ENCODE measurements at places on chromosomes 2 and 18. TPM values are rescaled to one million over a fixed set of nuclear protein-coding genes. Genes with fewer than 3 reads are reported as not detected.

Gene LCLAT1
- polyA plus RNA-seq: 25.2 TPM

Gene CAVIN2
- polyA plus RNA-seq: 22.0 TPM

Gene SLC14A1
- polyA plus RNA-seq: 80.5 TPM

Gene TEKT4
- polyA plus RNA-seq: not detected

Gene CYTIP
- not detected for polyA plus RNA-seq

Gene TFPI
- 91.2 TPM for polyA plus RNA-seq

Gene CCDC141
- polyA plus RNA-seq: not detected

Gene RAMP1
- polyA plus RNA-seq: 47.7 TPM

Gene LYPD6B
- polyA plus RNA-seq: 0.21 TPM

Gene TRIM43
- polyA plus RNA-seq: not detected

- no peak for DNase-seq
Observed at GRCh38 chr2:64862623-64863022, 126.6 kb upstream of the SLC1A4 start.

DNA sequence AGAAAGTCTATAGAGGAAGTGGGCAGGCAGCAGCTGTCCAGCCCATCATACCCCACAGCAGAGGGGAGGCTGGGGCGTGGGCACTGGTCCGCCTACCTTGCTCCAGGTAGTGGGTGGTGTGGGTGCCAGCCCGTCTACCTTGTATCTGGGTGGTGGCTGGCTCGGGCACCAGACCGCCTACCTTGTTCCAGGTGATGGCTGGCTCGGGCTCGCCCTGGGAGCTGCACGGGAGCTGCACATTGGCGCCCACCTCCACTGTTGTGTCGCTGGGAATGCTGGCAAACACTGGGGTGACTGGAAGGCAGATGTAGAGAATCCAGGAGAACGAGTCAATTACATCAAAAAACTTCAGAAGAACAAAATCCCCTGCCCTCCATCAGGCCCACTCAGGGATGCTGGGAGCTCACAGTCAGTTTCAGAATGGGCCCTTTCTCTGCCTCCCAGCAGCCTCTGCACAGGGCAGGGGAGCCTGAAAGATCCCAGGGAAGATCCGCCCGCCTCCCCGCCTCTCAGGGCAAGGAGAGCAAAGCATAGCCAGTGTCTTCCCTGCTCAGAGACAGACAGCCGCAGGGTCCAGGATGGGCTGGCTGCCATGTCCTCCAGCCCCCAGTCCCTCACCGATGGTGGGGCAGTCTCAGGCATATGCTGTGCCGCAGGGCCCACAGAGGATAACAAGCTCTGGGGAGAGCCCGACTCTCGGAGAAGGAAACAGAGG is 82.3 kb downstream of the PXDN start:
- no peak for DNase-seq

DNA sequence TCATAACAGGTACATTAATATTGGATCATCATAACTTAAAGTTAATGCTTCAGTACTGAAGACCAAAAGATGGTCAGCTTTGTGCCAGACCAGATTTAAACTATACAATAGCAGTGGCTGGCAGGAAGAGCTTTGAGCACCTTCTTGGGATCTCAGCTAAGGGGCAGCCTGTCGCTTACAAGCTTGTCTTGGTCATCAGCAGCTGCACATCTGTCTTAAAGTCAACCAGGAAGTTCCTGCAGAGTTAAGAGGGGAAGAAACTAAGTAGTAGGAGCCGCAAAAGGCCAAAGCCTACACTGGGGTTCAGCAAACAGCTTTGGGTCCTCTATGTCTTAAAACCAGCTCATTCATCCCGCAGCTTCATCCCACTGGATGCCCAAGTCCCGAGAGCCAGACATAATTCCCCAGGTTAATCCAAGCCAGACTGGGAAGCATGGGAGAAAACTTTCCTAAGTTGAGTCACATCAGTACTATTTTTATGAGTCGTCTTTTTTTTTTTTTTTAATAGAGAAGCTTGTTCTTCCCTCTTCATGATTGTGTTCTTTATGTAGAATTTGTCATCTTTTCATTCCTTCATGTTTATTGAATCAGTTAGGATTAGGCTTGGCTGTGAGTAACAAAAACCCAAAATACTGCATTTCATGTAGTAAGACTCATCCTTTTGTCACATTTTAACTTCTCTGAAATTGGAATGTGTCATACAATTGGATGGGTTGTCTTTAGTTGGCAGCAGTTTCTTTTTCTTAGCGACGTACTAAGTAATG is 59.3 kb downstream of the SERTAD2 start:
- DNase-seq: no peak

DNA sequence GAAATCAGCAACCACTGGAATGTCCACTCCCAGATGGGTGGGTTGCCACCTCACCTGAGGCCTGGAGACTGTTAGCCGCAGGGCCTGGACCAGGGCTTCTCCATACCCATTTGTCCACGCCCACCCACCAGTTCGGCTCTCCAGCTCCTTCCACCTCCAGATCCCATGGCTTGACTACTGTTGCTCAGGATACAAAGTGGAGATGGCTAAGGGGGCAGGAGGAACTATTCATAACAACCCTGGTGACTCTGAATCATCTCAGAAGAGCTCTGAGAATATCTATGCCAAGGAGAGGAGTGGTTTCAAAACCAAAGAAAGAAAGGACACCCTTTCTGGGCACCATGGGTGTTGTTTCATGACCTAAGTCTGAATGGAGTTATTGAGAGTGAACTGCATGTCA is 145.8 kb downstream of the LAMA3 start:
- no peak for DNase-seq

DNA sequence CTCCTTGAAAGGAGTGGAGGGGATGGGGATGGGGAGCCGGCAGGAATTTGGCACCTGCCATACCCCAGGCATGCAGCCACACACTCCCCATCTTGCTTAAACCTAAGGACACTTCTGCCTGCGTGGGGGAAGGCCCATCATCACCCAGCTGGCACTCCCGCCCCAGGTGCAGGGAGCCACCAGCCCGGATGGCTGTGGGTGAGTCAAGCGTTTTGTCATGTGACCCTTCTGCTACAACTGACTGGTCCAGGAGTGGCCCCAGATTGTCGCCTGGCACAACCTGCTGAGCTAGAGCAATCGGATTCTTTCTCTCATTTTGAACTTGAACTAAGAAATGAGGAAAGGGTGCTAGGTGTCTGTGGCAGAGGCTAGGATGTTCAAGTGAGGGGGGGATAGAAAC is 61.3 kb downstream of the TSN start:
- no peak for DNase-seq

DNA sequence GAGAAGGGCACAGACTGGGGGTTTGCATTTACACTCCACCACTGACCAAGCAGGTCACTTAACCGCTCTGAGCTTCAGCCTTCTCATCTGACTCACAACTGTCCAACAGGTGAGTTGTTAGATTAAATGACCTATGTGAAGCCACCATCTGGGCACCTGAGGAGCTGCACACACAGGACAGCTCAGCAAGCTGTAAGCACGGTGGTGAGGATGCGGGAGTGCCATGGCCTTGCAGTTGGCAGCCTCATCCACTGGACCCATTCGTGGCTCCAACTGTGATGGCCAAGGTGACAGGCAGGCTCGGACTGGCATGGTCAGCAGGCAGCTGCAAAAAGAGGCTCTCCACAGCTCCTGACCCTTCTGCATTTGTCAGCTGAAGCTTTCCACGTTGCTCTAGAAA is 23.3 kb upstream of the AMMECR1L start:
- DNase-seq: no peak

DNA sequence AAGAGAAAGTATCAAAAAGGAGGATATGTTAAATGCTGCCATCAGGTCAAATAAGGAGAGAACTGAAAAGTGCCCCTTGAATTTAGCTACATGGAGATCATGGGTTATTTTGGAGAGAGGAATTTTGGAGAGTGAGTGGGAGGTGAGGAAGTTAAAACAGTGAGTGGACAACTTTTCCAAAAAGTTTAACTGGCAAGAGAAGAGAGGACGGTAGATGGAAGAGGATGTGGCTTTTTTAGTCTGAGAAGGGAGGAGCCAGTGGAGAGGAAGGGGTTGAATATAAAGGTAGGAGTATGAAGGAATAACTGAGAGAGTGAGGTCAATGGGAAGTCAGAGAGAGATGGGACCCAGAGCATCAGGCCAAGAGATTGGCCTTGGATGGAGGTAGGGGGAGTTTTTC is 62.5 kb upstream of the NFE2L2 start:
- no peak for DNase-seq

- DNase-seq: no peak
Observed at GRCh38 chr2:143704451-143705106, 575.4 kb downstream of the ARHGAP15 start.

DNA sequence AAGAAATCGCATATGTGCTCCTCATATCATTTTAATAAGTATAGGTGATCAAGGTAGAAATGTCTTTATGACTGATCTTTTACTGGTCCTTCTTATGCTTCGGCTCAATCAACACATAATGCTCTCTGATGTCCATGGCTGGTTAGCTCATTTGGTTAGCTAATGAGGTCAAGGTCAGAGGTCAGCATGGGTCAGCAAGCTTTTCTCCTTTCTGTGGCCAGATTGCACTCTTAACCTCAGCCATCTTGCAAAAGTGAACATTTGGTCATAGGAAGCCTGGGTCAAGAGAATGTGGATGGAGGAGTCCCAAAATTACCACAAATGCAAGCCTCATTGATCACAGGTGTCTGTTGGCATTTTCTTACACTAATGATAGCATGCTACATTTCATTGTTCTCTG is 35.4 kb upstream of the DARS1 start:
- DNase-seq: no peak

- no peak for DNase-seq
Observed at GRCh38 chr2:226694149-226694548, 105.5 kb downstream of the IRS1 start.

GRCh38 chr2:63855418-63856302 is 14.0 kb downstream of the UGP2 start:
- no peak for DNase-seq

DNA sequence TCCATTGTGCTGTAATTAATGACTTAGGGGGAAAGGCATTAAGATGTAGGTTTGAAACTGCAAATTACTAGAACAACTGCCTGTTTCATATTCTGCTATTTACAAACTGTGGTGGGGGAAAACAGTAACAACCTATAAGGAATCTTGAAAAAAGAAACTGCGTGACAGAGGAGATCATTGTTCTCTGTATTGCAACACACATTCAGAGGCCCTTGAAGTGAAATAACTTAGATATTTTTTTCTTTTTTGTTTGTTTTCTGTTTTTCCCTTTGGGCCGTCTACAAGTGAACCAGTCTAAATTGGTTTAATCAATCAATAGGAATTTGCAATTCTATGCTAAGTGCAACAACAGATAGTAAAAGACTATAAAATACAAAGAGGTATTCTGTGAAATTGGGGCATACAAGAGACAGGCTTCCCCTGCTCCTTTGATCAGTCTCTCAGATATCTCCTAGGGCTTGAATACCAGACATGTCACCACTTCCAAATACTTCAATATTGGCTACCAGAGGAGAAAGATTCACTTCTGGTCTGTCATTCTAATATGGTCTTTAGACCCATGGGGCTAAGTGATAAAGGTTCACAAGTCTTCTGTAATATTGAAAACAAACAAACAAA is 2055.1 kb upstream of the CELF4 start:
- no peak for DNase-seq

- no peak for DNase-seq
Observed at GRCh38 chr18:23107718-23108117, 27.6 kb upstream of the CABLES1 start.

- no peak for DNase-seq
Observed at GRCh38 chr2:95524195-95524594, 39.6 kb upstream of the TRIM43B start.

- no peak for DNase-seq
Observed at GRCh38 chr2:7057865-7058400, 140.7 kb downstream of the RNF144A start.

DNA sequence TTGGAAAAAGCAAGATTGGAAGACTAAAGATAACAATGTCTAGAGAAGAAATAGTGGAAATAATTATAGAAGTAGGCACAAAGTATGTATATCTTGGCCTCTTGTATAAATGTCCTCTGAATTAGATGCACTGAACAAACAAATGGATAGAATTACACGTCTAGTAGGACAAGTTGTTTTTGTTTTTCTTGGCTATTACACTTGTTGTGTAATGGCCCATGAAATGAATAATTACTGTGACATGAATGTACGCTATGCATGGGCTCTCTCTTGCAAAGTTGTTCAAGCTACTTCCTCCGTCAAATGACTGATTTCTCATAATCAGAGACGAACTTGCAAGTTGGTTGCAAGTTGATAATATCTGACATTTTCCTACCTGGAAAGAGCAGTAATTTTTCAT is 126.2 kb downstream of the PDE1A start:
- no peak for DNase-seq

GRCh38 chr2:112710956-112711750 is 9.7 kb upstream of the NT5DC4 start:
- no peak for DNase-seq

- no peak for DNase-seq
Observed at GRCh38 chr2:55223958-55224760, 7.9 kb downstream of the CLHC1 start.

DNA sequence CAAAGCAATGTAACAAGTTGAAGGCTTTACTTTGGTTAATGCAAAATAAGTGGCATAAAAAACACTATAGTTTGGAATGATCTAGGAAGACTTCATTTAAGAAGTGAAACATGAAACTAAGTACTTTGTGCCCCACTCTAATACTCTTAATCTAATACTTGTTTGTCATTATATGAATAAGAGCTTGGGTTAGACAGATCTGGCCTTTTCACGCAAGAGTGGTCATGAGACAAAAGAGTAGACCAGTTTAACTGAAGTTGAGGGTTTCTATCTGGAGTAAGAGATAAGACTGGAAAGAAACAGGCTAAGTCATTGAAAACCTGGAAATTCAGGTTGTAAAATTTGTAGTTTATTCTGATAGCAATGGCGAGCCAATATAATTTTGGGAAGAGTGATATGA is 2.8 kb downstream of the SLC30A6 start:
- DNase-seq: no peak

DNA sequence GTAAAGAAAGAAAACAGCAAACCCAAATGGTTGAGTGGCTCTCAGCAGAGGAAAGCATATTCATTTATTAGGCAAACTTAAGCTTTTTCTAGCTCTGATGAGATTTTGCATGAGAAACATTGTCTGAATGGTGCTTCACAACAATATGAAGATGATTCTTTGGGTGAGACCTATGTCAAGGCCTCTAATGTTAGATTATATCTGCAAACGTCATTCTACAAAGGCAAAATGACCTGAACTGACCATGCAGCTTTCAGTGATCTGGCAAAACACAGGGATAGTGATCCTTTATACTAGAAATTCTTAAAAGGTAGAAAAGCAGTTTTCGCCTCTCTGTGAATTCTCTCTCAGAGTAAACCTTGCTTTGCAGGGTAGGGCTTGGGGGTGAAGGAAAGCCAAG is 11.7 kb downstream of the RHBDD1 start:
- DNase-seq: no peak

DNA sequence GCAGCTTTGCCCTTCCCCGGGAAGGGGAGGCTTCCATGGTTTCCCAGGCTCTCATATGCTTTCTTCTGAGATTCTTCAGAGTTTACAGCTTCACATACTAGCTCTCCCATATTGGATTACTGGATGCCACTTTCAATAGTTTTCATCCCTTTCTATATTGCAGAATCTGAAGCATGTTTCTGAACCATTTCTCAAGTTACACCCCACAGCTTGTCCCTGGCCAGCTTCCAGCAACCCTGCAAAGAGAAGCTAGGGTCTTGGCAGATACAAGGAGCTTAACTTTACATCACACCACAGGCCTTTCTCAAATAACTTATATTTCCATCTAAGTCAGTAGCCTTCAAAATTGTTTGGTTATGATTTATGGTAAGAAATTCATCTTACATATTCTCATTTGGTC is 39.6 kb downstream of the LHCGR start:
- DNase-seq: peak; percentile 61

GRCh38 chr2:101872480-101872879 is 119.3 kb upstream of the IL1R2 start:
- no peak for DNase-seq

- peak; percentile 7 for DNase-seq
Observed at GRCh38 chr2:106147159-106147558, 46.9 kb downstream of the UXS1 start.

- DNase-seq: peak; percentile 78
Observed at GRCh38 chr2:219402665-219403515, 15.2 kb upstream of the DNPEP start.
